ENCODE measurements at places on chromosomes 11 and 22.

- DNase-seq, result no peak
Observed at GRCh38 chr11:115784796-115785521, 280.7 kb upstream of the CADM1 start.

DNA sequence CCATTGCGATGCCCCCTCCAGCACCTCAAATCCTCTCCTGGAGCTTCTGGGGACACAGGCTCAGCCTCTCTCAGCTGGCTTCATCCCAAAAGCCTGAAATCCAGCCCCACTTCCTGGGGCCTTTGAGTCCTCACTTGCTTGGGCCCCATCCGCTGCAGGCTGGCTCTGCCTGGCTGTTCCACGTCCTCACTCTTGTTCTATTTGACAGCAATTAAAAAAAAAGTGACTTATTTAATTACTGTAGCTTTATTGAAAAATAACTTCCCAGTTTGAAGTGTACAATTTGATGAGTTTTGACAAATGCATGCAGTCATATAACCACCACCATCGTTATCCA is 27.2 kb downstream of the PARVG start:
- no peak for DNase-seq

- DNase-seq, result no peak
Observed at GRCh38 chr11:82261367-82261766, 472.3 kb downstream of the FAM181B start.

DNA sequence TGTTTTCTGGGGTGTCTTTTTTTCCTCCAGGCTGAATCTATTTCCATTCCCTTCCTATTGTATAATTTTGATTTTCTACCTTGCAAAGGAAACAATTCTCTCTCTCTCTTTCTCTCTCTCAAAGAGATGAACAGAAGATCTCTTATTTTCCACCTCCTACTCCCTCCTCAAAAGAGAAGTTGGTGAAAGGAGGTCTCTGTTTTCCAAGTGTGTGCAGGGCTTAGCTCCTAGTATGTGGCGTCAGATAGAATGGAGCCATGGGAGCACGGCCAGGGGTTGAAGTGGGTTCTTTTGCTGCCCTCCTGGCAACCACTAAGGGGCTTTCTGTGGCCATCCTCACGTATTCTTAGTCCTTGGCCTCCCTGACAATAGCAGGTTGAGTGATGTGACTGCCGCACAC is 480 bp downstream of the TRIM34 start:
- DNase-seq, result peak; percentile 14

GRCh38 chr11:65569164-65569972 is 909 bp upstream of the ZNRD2 start:
- DNase-seq, result no peak

GRCh38 chr11:88799771-88800500 is 265.8 kb downstream of the GRM5 start:
- DNase-seq, result no peak

- no peak for DNase-seq
Observed at GRCh38 chr22:46613606-46614021, 6.6 kb upstream of the GRAMD4 start.

DNA sequence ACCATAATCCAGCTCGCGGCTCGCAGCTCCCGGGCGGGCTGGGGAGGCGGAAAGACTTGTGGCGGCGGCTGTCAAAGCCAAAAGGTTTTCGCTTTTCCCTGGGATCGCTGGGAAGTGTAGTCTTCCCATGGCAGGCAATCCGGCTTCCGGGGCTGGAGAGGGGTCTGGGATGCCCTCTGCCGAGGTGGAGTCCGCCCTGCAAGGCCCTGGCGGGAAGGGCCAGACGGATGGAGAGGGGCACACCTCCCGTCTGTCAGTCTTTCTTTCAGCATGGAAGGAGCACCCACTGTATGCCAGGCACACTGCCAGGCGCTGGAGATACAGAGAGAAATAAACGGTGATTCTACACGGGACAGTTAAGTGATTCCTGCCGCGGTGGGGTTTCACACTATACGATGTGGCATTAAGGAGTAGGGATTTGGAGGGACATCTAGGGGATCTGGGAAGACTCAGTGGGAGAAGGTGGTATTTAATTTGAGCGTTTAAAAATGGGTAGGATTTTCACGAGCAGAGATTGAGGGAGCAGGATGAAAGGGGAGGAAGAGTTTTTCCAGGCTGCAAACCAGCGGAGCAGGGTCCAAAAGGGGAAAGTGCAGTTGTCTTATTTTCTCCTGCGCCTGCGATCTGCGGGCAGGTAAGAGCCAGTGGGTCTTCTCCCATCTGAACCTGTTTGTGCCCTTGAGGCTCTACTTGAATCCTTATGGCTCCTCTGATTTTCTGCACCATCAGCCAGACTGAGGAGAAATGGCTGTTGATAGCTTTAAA is at the start of gene BACE1:
Gene BACE1 (minus strand): TSS at position 60 of the 765 bp plus-strand sequence. CDS start 461 bp downstream, outside the sequence.
- DNase-seq, result peak; percentile 11

- DNase-seq, result no peak
Observed at GRCh38 chr22:45960477-45961386, 16.2 kb downstream of the WNT7B start.

DNA sequence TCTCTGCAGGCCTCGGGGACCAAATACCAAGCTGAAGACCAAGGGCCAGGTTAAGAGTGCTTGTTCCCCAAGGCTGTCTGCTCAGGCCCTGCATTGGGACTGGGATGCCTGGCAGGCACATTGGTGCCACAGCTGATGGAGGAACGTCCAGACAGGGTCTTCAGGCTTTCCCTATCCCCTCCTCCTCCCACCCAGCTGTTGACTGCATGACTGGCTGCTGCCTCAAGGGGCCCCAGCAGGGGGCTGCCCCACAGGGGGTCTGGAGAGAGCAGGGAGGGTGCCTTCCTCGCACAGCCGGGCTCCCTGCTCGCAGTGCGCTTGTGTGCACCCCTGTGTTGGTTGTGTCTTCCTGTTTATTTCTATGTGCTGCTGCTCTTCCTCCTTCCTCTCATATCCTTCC is 9.9 kb downstream of the RCOR2 start:
- DNase-seq, result no peak

DNA sequence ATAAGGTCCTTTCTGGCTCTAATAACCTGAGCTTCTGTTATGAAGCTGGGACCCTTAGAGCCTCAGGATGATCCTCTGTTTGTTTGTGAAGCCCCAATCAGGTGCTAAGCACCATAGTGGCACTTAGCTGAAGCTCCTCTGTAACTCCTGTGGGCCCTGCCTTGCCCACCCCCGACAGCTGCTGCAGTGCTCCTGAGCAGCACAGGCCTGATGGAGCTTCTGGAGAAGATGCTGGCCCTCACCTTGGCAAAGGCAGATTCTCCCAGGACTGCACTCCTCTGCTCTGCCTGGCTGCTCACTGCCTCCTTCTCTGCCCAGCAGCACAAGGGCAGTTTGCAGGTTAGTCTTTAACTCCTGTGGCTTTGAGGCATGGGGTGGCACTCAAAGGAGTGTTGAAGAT is 19.0 kb upstream of the CCDC134 start:
- no peak for DNase-seq

GRCh38 chr11:47924184-47924691 is 56.1 kb upstream of the PTPRJ start:
- no peak for DNase-seq

- DNase-seq, result no peak
Observed at GRCh38 chr11:47659276-47659675, 16.9 kb upstream of the MTCH2 start.

GRCh38 chr22:22891139-22891621 is 3.6 kb downstream of the IGLL5 start:
- no peak for DNase-seq

DNA sequence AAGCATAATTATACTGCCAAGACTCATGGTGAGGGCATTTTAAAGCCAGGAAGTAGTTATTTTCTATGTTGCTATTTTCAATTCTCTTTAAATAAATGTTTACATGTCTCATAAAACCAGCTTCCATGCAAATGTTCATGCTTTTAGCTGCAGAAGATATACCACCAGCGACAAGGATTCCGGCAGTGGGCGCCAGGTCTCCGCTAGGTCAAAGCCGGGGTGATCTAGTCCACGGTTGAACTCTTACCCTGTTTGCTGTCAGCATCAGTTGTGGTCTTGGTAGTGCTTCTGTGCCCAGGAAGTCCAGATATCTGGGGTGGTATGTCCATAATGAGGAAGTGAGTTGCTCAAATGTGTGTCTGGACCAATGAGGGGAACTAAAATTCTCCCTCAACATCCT is 265.7 kb downstream of the BRD1 start:
- no peak for DNase-seq

- peak; percentile 14 for DNase-seq
Observed at GRCh38 chr22:19291218-19291579, 320 bp downstream of the CLTCL1 start.

GRCh38 chr22:49897015-49897684 is 21.1 kb downstream of the ALG12 start:
- DNase-seq, result no peak

DNA sequence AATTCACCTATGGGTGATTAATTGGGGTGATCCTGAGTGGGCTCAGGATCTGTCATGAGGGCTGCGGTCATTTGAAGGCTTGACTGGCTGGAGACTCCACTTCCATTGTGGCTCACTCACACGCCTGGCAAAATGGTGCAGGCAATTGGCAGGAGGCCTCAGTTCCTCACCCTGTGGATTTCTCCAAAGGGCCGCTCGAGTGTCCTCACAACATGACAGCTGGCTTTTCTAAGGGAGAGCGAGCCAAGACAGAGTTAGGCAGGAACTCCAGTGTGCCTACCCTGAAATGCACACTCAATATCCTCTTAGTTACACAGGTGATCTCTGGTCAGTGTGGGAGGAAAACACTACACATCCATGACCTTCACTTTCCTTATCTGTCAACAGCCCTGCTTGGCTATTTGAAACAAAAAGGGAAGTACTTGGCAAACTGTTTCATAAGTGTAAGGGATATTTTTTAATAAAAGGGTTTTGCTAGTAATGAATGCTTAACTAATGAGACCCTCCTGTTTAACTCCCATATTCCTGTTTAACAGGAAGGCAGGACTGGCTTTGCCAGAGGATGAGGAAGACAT is 25.7 kb downstream of the OSBP2 start:
- DNase-seq, result no peak

DNA sequence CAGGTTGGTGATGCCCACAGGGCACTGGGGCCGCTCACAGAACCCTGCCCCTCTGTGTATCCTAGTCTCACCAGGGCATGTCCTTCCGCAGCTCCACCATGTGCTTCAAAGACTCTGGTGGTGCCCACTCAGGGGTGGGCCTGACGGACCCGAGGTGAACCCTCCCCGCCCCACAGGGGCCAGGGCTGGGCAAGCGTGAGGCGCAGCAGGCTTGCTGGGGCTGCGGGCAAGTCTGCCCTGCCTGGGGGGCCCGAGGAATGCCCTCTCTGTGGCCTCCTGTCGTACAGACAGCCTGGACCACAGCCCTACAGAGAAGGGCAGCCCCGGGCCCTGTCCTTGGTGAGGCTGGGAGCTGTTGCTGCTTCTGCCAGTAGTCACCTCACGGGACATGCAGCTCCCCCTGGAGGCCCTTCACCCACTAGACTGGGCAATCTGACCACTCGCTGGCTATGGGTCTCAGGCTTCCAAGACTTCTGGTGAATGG is 40.2 kb downstream of the TBX1 start:
- no peak for DNase-seq

DNA sequence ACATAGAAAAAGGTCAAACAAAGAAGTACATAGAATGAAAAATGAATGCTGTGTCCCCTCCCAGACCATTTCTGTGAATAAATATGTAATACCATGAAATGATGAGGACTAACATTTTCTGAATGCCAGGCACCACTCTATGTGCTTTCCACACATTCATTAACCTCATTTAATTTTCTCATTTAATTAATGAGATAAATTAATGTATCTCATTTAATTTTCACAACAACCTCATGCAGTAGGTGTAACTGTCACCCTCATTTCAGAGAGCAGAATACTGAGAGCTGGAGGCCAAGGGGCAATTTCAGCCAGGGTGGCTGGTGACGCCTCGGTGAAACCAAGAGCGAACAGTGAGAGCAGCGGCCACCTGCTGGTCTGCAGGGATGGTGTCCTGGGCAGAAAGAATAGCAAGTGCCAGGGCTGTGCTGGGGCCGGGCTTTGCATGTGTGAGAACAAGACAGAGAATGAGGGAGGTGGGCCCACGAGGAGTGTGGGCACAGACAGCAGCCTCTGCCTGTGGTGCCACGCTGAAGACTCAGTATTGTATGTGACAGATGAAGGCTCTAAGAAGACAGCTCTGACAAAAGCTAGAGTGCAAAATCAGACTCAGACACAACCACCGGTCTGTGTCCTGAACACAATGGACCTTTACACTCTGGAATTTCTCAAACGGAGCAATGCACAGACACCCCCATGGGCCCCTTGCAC is 1.8 kb upstream of the SERPIND1 start:
- DNase-seq, result no peak

GRCh38 chr11:87256694-87257340 is 219.1 kb downstream of the TMEM135 start:
- no peak for DNase-seq

DNA sequence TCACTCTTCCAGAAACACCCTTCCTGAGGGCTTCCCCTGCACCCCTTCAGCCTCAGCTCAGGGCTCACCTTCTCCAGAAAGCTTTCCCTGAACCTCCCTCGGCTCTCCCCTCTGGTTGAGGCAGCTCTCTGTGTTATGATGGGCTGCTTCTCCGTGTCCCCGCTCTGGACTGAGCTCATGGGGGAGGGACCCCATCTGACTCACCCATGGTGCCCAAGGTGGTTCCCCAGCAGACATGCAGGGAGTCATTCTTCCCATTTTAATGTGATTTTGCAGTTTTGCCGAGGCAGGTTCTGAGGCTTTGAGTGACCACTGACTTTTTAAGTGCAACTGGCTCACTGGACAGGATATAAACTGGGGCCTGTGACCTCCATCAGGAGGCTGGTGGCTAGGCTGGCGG is 495.1 kb downstream of the TBC1D22A start:
- DNase-seq, result no peak

DNA sequence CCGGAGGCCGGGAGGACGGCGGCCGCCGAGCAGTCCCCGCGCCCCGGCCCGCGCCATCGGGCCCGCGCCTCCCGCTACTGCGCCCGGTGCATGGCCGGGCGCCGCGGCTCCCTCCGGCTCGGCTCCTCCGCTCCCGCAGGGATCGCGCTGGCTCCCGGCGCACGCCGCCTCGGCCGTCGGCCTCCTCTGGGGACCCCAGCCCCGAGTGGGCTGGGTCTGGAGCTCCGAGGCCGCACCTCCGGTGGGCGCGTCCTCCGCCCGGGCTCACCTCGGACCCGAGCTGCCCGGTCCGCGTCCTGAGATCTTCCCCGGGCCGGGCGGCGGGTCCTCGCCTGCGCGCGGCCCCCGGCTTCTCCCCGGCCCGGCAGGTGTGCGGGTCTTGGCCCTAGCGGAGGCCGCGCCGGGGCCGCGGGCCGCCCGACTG is 251 bp downstream of the SHISA8 start:
- no peak for DNase-seq

GRCh38 chr11:5521540-5521939 is 5.0 kb upstream of the UBQLNL start:
- DNase-seq, result no peak

- no peak for DNase-seq
Observed at GRCh38 chr11:129018991-129019390, 76.3 kb upstream of the TP53AIP1 start.

- DNase-seq, result peak; percentile 67
Observed at GRCh38 chr11:64865286-64866172, 12.9 kb downstream of the EHD1 start.

- DNase-seq, result no peak
Observed at GRCh38 chr11:130144861-130145281, 14.7 kb upstream of the ST14 start.

GRCh38 chr11:67356864-67357561 is 3.7 kb upstream of the POLD4 start:
- DNase-seq, result peak; percentile 68

GRCh38 chr22:42608823-42609361 is 5.8 kb downstream of the POLDIP3 start:
- no peak for DNase-seq

Data from CD8-positive, alpha-beta T cell (primary cell).